Motor neuron (in vitro differentiated cells): ENCODE measurements at places on chromosomes 4 and X. TPM values are rescaled to one million over a fixed set of nuclear protein-coding genes. Genes with fewer than 3 reads are reported as not detected.

The ADH1B gene
- total RNA-seq: 0.82 and 1.00 TPM in 2 replicates

- no peak for ATAC-seq
Measured at GRCh38 chr4:139553751-139554641, 2.0 kb downstream of the SETD7 start.

GRCh38 chr4:183348136-183348535 lies 25.9 kb upstream of the CLDN24 start:
- no peak for ATAC-seq

DNA sequence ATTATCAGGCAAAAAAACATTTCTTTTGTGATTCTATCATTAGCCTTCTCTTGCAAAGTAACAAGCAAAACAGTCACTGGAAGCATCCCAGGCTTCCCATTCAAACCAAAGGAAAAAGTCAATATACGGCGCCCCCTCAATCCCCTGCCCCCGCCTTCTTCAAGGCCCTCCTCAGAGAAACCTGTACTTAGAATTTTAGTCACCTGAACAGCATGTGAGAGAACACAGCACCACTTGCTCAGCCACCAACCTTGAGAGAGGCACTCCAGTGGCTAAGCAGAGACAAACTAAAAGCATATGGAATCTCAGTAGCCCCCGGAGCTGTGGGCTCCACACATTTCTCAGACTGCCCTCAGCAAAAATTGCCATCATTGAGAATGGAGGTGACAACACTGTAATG lies 25.2 kb downstream of the LEF1 start:
- no peak for ATAC-seq

The LPAR4 gene
- total RNA-seq: 0.60 and 1.3 TPM in 2 replicates
